ENCODE measurements at places on chromosomes 3 and 15.

DNA sequence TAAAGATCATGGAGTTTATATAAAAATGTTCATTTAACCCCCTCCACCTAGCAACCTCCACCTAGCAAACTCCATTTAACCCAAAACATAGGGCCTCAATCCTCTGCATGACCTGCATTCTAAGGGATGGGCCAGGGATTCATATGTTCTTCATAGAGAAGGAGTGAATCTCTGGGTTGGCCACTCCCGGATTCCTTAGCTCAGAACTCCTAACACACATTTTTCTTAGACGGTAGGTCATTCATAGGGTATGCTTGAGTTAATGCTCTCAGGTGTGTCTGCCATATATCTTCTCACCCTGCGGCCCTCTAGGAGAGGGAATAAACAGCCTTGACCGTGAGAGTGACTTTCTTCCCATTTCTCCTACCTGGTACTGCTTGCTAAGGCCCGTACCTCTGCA is 102.0 kb upstream of the IGSF10 start:
- no peak for DNase-seq

DNA sequence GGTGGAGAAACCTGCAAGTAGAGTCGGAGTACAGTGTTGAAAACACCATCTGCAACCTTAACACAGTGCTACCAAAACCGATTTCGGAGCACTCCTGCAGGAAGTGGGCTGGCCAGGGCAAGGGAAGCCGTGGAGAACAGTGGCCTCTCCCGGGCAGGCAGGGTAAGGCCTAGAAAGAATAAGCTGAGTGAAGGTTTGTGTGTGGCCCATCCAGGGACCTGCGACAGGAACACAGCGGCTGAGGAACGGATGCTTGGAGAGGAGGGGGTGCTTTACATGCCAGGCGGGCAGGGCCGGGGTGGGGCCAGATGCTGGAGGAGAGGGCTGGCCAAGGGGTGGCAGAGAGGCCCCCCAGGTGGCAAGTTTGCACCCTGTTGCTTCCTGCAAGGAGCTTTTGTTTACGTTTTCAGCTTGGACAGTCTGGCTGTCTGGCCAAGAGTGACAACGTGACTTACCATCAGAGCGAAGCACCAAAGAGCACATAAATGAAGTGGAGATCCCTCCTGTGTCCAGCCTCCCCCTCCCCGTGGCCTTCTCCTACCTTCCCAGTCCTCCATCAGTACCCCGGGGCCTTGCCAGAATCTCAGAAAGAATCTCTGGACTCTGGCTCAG is 156.5 kb downstream of the PGPEP1L start:
- DNase-seq = peak; percentile 75

- no peak for DNase-seq
These were observed 52.3 kb downstream of the THSD4 start for GRCh38 chr15:71167445-71168165.

DNA sequence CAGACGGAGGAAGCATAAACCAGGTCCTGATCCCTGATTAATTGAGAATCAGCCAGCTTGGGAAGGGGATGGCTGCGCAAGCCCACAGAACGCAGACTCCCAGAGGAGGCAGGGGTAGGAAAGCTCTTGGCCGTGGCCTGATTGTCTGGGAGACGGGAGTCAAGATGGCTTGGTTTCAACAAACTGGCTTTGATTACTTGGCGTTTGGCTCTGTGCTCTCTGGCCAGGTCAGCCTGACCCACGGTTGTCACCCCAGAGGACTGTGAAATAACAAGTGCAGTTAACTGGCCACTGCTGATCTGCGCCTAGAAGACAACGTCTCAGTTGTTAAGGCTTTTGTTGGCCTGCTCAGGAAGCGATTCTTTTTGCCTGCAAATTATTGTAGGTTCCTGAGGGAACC is 387.0 kb upstream of the PROK2 start:
- no peak for DNase-seq

DNA sequence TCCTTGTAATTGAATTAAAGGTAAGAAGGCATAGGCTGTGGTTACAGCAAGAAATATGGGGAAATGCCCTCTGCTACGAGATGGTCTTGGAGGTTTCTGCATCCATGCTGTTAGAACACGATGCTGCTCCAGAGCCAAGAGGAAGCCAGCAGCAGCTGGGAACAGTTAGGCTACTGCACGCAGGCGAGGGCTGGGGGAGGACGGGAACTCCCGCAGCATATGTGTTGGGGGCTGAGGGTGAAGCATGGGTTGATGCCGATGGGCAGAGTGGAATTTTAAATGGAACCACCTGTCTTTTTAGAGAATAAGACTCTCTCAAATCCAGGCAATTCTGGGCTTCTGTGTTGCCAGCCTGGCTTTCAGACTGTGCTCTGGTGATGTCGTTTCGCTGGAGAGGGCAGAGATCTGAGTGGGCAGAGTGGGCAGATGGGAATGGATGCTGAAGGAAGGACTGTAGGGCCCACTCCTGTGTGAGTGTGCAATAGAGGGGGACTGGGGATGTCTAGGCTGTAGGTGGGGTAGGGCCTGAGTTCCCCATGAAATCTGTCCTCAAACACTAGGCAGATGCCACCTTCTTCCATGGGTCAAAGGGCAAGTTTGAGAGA is 417.0 kb upstream of the TPM1 start:
- DNase-seq = no peak

DNA sequence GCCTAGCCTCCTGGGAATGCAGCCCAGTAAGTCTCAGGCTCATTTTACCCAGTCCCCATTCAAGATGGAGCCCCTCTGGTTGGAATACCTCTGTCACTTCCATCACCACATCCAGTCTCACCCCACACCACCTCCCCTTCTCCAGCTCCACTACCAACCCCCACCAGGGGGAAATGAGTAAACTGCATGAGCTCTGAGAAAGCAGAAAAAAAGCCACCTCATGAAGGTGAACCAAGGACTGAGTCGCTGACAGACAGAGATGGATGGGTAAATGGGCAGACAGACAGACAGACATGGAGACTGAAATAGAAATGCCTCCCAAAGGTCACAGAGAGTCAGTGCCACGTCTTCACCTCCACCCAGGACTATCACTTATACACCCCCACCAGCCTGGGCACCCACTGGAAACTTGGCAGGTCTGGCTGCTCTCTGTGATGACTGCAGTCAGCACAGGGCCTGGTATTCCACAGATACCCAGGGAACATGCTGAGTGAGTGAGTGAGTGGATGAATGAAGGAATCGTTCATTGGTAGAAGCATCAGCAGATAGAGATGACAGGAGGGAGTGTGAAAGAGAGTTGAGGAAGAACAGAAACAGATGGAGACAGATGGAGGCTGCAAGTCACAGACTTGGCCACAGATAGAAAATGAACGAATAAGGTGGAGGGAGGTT is 4.9 kb upstream of the LOXL1 start:
- DNase-seq = peak; percentile 21
